ENCODE measurements at places on chromosomes 7 and 10.

DNA sequence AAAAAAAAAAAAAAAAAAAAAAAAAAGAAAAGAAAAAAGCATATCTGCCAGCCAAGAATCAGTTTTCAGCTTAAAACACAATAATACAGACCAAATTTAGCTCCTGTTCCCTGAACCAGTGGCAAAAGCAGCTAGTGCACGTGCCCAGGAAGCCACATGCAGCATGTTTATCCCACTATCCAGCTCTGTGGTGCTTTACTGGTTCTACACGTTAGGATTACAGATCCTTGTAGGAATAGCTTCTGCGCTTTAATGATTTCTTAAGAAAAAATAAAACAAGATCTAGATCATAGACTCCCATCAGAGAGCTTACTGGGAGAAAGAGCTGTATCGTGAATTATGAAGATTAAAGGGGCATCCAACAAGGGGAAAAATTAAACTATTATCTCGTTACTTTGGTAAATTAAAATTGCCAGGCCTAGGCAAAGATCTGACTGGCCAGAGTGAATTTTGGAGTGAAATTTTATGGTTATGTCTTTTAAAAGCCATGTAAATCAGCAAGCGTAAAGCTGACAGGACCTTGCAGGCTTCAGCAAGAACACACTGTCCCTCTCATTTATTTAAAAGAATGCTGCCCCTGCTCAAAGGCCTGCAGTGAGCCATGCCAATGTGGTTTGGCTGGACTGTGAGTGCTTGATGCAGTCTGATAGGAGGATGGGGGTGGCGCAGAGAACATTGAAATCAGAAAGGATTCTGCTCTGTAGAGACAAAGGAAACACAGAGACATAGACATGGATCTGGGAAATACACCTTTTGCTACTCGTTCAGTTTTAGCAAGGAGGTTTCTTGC lies 177.3 kb upstream of the PHYHIPL start:
- no peak for DNase-seq

DNA sequence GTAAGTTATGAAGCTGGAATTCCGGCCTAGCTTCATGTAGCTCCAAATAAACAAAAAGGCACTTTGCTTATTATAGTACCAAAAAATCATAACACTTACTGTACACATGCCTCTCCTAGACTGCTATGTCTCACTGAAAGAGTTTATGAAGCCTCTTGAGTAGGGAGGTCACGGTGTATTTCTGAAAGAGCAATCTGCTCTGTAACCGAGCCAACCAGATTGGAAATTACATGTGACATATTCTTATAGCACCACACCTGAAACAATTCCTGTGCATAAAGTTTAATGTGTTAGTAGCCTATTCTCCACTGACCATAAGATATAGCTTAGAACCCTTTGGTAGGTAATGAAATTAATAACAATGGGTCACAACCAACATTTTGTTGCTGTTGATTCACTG lies 1.3 kb upstream of the FAM3C start:
- DNase-seq: no peak

DNA sequence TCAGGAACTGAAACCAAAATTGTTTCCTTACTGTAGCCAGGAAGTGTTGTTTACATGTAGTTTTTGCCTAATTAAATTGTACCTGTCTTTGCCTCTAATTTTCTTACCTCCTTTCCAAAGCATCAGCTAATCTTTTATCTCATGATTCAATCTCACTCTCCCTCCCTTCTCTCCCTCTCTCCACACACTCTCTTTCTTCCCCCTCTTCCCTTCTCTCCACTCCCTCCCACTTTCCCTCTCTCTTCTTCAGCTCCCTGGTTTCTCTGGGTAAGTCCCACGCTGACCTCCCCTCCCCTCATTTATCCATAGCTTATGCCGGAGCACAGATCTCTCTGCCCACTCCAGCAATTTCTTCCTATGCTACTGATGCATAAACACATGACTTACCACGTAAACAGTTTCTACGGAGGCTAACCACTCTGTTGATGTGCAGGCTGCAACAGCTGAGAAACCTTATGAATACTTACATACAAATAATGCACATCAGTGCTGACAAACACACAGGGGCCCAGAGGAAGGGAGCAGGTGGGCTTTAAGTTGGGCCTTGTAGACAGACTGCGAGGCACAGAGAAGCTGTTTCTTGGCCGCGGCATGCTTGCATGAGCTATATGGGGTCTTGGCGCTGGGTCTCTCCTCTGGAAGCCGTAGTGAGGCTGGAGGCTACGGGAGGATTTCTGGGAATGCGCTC lies 174.4 kb upstream of the PLXNA4 start:
- DNase-seq: no peak

GRCh38 chr10:43203448-43204041 lies 63.3 kb downstream of the RASGEF1A start:
- no peak for DNase-seq

DNA sequence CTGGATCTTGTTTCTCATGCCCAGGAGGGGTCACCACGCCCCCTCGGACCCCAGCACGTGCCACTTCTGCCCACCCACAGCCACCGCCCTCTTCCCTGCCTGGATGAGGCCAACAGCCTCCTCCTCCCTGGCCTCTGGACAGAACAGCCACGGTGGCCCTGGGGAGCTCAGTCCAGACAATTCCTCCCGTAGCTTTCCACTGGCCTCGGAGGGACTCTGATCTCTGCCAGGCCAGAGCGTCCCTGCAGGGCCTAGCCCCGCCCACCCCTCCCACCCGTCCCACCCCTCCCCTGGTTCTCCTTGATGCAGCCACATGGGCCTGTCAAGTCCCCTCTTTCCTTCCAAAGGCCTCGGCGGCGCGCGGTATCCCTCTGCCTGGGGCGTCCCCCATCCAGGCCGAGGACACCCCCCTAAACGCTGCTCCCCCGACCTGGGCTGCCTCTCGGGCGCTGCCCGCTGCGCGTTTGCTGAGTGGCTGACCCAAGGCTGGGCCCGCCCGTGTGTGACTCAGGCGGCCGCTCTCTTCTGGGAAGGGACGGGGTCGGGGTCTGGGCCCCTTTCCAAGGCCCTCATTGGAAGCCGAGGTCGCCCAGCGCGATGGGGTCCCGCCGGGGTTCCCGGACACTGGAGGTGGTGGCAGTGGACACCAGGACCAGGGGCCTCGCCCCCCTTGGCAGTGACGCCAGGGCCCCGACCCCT lies 557 bp downstream of the TMEM120A start:
- DNase-seq: no peak

DNA sequence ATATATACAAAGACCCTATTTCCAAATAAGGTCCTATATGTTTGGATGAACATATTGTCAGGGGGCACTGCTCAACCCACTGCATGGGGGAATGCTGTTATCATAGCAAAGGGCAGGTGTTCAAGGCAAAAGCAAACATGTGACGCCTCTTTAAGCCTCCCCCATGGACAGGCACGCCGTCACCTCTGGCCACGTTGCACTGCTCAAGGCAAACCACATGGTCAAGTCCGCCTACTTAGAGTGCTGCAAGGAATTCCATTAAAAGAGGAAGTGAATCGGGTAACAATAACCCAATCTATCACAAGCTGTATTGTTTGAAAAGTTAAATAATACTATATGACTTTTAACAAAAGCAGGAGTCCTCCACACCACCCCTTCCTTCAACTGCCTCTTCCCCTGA lies 8.8 kb upstream of the CALD1 start:
- DNase-seq: no peak

GRCh38 chr10:17644485-17644943 lies 563 bp downstream of the STAM start:
- DNase-seq: no peak

- no peak for DNase-seq
Measured at GRCh38 chr7:96179341-96179740, 142.6 kb downstream of the SLC25A13 start.

GRCh38 chr7:95691464-95691863 lies 80.9 kb upstream of the DYNC1I1 start:
- no peak for DNase-seq

DNA sequence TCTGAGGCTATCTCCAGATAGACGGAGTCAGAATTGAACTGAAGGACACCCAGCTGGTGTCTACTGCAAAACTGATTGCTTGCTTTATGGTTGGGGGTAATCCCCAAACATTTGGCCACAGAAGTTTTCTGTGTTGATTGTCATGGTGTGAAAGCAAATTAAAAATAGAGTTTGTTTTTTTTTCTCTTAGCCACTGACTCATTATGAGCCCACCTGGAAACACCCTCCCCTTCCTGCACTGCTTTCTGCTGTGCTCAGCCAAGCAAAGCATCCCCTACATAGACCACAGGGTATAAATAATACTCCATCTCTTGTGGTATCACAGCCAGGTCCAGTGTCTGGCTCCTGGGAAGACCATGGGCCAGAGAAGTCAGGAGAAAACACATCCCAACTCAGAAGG lies 6.5 kb upstream of the VWC2 start:
- no peak for DNase-seq

GRCh38 chr7:155979566-155979965 lies 167.3 kb upstream of the SHH start:
- no peak for DNase-seq

DNA sequence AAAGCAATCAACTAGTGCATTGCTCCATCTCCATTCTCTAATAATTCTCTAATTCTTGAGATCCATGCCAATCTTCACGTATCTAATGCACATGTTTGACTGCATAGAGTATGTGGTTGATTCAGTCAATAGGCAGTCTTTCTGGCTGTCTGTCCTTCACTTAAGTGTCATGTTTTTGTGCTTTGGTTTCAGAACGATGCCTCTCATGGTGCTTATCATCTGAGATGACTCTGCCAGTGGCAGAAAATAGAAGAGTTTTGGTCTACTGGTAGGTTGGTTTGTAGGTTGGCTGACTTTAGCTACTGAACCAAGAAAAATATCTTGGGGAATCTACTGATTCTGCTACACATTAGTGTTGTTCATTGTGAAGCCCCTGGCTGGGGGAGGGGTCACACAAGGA lies 364.2 kb downstream of the SFMBT2 start:
- DNase-seq: no peak

- no peak for DNase-seq
Measured at GRCh38 chr7:155621418-155621980, 23.0 kb upstream of the RBM33 start.

Measured in activated T-helper 9 cell treated with anti-CD3 and anti-CD28 coated beads, Interleukin-2, amount 50 U/mL, for 16 hours (primary cell).